Kasumi-1 (cell line): ENCODE measurements at places on chromosomes 12 and 14.

DNA sequence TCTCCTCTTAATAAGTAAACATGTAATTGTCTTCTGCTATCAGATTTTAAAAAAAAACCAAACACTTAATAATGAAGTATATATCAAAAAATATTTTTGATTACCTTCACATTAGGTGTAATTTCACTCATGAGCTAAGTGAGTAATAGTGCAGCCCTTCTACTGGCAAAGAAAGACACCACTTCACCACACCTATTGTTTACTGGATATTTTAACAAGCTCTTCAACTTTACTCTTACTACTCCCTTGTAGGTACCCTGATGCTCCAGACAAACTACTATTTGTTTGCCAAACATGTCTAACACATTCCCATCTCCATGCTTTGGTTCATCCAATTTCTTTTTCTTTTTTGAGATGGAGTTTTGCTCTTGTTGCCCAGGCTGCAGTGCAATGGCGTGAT, 36.9 kb upstream of the WDR89 start:
- no peak for DNase-seq

GRCh38 chr14:74720526-74720925, 7.6 kb downstream of the FCF1 start:
- no peak for DNase-seq

DNA sequence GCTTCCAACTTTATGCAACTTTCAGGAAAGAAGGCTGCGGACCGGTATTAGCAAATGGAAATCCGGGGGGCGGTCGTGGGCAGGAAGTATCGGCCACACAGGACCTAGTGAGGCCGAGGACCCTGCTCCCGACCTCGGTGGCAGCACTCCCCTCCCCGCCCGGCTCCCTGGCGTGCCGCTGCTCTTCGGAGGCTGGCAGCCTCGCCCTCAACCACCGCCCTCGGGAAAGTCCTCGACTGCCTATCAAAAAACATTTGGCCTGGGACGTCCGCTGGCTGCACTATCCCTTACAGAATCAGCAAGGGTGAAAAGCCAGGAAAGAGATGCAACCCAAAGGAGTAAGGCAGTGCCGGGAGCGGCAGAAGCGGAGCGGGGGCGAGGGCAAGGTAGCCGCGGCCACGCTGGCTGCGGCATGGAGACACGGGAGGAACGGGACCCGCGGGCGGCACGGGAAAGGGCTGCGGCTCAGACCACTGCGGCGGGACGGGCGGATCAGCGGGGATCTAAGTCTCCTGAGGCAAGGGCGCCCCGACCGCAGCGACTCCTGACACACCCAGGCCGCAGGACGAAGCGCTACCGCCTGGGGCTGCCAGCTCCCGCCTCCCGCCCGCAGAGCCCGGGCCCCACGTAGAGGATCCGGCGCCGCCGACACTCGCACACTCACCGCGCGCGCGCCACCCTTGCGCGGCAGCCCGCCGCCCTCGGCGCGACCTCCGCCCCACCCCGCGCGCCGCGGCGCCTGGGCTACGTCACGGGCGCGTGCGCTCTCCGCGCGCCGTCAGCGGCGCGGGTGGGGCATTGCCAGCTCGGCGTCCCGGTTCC, at the start of the genes BBOF1 and ENTPD5:
BBOF1 (plus strand) TSS at position 764 of the 822 bp plus-strand sequence. CDS start 130 bp downstream, outside the sequence.
ENTPD5 (minus strand) TSS at position 703 of the 822 bp plus-strand sequence. CDS start 31,186 bp downstream, outside the sequence.
- DNase-seq = peak; percentile 71

DNA sequence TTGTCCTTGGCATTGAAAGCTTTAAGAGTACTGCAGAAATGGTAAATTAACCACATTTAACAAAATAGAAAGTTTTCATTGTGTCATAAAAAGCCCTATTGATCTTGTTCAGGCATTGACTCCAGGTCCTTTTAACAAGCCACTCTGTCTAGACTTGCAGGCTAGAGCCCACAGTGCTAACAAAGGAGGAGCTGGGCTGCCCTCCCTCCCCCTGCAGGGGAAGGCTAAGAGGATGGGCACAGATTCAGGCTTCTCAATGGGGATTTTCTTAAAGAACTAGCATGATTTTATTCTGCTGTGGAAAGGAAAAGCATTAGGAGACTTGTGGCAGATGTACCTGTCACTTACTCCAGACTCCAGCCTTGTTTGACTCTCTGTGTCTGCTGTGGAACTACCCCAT, 463.6 kb downstream of the NRXN3 start:
- DNase-seq = no peak

DNA sequence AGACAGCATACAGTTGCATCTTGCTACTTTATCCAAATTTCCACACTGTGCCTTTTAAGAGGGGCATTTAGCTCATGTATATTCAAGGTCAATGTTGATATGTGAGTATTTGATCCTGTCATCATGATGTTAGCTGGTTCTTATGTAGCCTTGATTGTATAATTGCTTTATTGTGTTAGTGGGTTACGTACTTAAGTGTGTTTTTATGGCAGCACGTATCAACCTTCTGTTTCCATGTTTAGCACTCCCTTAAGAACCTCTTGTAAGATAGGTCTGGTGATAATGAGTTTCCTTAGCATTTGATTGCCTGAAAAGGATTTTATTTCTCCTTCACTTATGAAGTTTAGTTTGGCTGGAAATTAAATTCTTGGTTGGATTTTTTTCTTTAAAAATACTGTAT, 445.2 kb downstream of the NAV3 start:
- DNase-seq = no peak
